ENCODE measurements at places on chromosomes 16 and 17.

- no peak for DNase-seq
Measured at GRCh38 chr17:16989230-16989952, 17.5 kb upstream of the TNFRSF13B start.

GRCh38 chr17:62910277-62910676 is 55.8 kb upstream of the TANC2 start:
- no peak for DNase-seq

GRCh38 chr16:856101-856500 is 55.6 kb upstream of the GNG13 start:
- DNase-seq: no peak

GRCh38 chr17:36999471-36999870 is 50.7 kb downstream of the AATF start:
- no peak for DNase-seq

DNA sequence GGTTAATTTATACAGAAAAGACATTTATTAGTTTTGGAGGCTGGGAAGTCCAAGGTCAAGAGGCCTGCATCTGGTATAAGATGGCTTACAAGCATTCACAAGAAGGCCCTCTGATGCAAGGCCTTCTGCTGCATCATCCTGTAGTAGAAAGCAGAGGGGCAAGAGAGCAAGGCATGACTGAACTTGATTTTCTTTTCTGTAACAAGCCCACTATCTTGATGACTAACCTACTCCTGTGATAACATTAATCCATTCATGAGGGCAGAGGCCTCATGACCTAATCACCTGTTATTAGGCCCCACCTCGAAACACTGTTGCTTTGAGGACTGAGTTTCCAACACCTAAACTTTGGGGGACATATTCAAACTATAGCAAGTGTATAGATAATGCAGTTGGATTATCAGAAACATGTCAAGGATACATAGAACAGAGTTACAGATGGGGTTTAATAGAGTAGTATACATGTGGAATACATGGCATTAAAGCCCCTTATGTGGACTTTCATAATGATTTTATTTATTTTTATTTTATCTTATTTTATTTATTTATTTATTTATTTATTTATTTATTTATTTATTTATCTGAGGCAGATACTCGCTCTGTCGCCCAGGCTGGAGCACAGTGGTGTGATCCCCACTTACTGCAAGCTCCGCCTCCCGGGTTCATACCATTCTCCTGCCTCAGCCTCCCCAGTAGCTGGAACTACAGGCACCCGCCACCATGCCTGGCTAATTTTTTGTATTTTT is 88.2 kb downstream of the CHD9 start:
- DNase-seq: no peak

DNA sequence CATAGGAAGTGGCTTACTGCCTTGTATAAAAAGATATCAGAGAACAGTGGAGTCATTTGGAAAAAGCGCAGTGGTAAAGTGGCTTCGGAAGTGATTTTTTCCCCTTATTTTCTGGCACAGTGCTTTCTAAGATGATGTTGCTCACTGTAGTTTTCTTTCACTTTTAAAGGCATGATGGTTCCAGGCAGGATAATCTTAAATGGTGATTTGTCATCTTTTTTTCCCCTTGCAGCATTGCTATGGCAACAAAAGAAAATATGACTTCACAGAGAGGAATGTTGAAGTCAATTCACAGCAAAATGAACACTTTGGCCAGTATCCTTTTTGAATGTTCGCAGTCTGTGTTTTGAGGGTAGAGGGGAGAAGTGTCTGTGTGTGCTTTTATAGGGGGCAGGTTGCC is 42.5 kb downstream of the GOSR1 start:
- DNase-seq: no peak

- DNase-seq: no peak
Measured at GRCh38 chr16:19245326-19245925, 40.1 kb upstream of the CLEC19A start.

GRCh38 chr16:56305956-56306565 is 114.8 kb downstream of the GNAO1 start:
- no peak for DNase-seq

GRCh38 chr17:8629371-8630226 is 926 bp downstream of the MYH10 start:
- DNase-seq: no peak

DNA sequence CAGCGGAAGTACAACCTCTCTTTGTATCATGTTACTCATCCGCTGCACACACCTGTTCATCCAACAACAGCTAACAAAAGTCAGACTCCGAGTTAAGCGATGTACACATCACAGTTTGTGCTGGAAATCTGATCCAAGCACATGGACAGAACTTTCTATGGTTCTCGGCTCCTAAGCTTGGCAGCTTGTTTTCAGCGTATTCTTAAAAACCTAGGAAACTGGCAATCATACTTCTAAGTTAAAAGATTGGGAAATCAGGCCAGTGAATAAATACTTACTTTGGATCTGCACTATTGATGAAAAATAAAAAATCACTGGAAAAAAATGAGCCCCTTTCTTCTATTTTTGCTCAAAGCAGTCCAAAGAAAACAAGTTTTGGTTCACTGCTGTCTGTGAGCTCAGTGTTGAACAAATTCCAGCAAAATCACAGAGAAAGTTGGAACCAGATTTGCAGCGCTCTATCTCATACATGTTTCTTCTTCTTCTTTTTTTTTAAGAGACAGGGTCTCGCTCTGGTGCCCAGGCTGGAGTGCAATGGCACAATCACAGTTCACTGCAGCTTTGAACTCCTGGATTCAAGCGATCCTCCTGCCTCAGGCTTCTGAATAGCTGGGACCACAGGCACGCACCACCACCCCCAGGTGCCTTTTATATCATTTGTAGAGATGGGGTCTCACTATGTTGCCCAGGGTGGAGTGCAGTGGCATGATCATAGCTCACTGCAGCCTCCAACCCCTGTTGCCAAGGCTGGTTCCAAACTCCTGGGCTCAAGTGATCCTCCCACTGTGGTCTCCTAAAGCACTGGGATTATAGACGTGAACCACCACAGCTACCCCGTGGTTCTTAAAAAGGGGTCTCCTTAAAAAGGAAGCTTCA is 71.6 kb upstream of the CREBBP start:
- DNase-seq: no peak

GRCh38 chr17:34435182-34435928 is 72.3 kb upstream of the CCL1 start:
- DNase-seq: no peak

DNA sequence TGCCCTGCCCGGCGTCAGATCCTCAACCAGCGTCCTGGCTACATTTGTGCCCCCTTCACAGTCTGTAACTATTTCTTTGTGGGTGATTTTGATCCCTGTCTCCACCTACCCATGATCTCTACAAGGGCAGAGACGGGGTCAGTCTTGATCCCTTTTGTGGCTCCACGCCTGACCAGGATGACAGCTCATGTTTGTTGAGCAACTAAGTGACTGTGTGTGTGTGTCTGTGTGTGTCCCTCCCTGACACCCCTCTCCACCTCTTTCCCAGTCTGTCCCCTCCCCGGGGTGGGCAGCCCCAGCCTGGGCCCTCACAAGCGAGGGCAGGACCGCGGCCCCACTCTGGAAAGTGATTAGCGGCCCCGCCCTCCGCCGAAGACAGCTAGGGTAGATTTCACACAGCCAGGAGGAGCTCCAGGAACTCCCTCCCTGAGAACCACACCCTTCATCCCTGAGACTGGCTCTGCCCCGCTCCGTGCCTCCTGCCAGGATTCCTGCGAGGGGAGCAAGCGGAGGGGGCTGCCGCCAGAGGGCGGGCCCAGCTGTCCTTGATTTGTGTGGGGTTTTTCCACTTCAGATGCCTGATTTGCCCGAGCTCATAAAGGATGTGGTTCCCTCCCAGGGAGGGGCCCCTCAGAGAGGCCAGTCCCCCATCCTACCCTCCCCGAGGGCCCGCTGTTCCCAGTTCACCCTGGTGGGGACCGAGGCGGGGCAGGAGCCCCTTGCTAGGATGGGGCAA is 5.3 kb upstream of the HS3ST6 start:
- DNase-seq: no peak

- DNase-seq: no peak
Measured at GRCh38 chr17:17295141-17295540, 8.0 kb upstream of the NT5M start.

DNA sequence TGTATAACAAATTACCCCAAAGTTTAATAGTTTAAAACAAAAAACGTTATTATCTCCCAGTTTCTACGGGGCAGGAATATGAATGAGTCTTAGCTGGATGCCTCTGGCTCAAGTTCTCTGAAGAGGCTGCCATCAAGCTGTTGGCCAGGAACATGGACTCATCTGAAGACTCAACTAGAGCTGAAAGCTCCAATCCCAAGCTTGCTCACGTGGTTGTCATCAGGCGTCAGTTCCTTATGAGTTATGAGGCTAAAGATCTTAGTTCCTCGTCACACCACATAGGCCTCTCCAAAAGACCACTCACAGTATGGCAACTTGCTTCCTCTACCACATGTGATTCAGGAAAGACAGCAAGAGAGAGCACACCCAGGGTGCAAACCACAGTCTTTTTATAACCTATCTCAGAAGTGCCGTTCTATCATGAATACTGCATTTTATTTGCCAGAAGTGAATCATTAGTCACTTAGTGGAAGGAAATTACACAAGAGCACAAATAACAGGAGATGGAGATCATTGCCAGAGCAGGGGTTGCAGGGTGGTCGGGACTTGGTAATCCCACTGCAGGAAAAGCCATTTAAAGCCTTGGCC is 48.7 kb upstream of the NLK start:
- no peak for DNase-seq

DNA sequence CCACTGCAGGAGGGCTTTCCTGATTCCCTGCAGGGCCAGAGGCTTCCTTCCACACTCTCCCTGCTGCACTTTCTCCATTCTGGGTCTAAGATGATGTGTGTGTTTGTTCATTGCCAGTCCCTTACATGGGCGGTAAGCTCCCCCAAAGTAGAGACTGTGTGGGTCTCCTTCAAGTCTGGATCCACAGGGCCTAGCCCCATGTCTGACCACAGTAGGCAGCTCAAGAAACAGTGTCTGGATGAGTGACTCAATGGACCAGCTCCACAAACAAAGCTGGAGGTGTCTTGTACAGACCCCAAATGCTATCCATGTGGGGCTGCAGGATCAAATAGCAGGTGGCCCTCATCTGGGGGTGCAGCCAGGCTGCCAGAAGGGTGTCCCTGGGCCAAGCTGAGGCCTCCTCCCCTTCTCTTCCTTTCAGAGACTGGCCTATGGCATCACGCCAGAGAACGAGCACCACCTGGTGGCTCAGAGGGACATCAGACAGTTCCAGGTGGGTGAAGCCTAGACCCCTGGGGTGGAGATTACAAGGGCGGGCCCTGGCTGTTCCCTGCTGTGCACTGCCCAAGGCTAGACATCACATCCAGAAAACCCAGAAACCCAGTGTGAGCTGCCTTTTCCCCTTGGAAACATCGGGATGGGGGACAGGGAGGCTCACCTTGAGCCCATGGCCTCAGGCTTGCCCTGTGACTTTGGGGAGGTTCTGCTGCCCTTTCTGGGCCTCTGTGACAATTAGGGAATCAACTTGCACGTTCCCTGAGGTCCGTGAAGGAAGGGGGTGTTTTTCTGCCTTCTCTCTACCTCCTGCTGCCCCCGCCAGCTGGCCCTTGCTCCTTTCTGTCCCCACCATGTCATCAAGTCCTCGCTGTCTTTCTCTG is 45.9 kb downstream of the SLC6A2 start:
- no peak for DNase-seq

Data from activated CD4-positive, alpha-beta T cell treated with anti-CD3 and anti-CD28 coated beads for 1 hour (primary cell).